ENCODE measurements at places on chromosomes 7 and 10.

DNA sequence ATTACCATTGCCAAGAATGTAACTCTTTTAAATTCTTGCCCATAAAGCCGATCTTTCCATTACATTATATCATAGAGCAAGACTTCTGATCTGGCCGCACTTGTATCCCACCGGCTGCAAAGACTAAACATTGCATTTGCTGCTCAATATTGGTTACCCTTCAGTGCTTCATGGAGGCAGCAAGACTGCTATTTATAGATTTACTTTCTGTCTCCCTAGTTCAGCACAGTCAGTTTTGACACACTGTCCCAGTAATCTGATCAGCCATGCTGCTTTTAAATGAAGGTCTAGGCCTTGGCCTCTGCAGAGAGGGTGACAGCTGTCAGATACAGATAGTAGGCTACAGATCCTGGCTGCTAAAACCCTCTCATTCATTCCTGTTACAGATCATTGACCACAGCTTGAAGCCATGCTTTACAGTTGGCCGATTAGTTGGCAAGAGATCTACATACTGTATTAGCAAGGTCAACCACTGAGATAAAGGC, 562.6 kb upstream of the GALNT17 start:
- DNase-seq = no peak

- no peak for DNase-seq
These were observed 28.2 kb downstream of the SEMA3C start for GRCh38 chr7:80890426-80891258.

GRCh38 chr10:89921403-89921802, 220.0 kb downstream of the KIF20B start:
- DNase-seq = no peak

GRCh38 chr10:76126607-76127527, 695.4 kb downstream of the LRMDA start:
- no peak for DNase-seq

DNA sequence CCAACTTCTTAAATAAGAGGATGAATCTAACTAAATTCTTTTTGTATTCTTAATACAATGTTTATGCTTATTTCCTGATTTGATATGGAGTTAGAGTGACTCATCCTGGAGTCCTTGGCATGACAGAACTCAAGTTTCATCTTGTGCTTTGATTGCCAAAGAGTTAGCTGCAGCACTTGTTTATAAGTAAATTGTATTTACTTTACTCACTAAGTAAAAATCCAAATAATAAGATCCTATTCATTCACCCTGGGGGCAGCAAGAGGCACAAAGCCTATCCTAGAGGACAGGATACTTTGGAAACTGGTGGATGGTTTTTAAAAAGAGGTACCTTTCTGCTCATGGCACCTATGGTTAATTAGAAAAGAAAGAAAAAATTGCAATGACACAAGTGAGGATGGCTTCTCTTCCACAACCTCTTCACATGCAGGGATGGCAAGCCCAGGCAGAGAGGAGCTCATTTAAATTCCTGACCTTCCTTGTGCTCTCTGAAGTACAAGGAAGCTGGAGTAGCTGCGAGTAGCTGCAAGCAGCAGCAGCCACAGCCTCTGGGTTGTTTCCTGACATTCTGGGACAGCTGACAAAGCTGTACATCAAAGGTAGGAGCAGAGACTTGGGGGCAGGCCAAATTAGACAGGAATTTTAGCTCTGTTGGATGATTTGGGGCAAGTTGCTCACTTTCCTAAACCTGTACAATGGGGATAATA, 28.5 kb upstream of the CROT start:
- peak; percentile 73 for DNase-seq

DNA sequence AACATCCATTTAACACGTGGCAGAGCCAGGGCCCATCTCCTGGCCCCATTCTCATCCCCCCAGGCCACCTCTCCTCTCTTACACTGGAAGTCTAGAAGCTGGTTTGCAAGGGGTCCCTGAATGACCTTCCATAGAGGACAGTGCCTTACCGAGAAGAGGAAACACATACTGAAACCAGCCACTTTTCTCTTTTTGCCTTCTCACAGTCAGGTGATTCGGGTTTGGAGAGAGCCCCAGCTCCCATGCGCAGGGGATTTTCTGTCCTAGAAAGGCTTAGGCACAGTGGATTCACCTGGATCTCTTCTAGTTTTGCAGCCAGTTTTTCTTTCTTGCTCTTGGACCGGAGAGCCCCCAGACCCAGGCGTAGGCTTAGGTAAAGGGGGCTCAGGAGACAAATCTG, 334.1 kb upstream of the C7orf33 start:
- no peak for DNase-seq

DNA sequence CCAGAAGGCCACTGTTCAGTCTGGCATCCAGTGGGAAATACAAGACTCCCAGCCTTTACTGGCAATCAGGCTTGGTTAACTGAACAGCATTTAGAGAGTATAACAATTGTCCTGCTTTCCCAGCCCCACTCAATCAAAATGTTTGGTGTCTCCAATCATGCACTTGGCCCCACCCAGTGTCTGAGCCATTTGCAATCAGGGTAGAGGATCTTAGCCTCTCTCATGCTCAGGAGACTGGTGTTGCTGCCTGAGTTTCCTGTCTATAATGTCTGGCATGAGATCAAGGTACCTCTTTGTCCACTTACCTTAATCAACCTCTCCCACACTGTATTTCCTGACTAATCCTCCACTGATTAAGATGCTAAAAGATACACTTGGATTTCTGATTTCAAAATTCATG, 290.2 kb upstream of the GHITM start:
- no peak for DNase-seq

GRCh38 chr7:128919241-128919640, 8.7 kb upstream of the KCP start:
- no peak for DNase-seq

- no peak for DNase-seq
These were observed 280.2 kb downstream of the SNX13 start for GRCh38 chr7:17660116-17660515.

GRCh38 chr10:86506062-86506461, 15.5 kb downstream of the WAPL start:
- DNase-seq = no peak

- DNase-seq = no peak
These were observed 45.9 kb upstream of the ATP6V0A4 start for GRCh38 chr7:138843632-138844580.

GRCh38 chr7:34131371-34131770, 226.0 kb downstream of the BMPER start:
- no peak for DNase-seq

DNA sequence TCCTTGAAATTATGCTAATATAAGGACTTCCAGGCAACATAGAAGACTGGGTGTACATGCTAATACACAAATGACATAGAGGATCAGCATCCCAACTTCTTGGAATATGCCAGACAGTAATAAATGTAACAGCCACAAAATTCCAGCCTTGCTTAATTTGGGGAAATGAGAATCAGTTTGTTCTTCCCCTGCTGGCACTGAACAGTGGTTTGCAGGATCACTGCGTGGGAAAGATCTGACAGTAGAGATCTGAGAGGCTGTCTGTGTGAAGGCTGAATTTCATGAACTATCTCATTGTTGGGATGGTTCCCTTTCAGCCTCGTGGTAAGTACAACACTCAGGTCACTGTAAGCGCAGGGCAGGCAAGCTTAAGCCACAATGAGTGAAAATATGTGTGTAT, 1078.0 kb downstream of the LRMDA start:
- DNase-seq = no peak

GRCh38 chr7:132412435-132412834, 163.8 kb downstream of the PLXNA4 start:
- DNase-seq = no peak

DNA sequence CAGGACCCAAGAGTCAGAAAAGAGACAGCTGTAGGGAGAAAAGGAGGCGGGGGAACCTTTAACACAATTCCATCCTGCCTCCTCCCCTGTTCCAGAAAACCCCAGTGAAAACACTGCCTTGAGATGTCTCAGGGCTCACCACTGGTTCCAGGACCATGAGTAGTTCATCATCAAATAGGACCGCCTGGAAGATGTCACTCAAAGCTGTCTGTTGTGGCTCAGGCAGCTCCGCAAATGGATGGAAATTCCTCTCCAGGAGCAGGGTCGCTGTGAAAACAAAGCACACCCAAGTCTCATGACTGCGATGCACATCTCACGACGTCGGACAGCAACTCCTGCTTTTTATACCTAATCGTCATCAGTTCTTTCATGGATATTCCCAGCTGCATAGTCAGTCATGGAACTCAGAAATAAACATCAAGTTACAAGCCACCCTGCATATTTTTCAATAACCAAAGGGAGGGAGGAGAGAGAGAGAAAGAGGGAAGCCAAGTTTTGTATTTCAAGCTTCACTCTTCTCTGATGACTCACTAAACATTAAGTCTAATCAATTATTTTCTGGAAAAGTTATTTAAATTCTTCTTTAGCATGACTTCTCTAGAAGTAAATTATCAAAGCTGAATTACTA, 49.2 kb downstream of the GSDME start:
- DNase-seq = no peak

DNA sequence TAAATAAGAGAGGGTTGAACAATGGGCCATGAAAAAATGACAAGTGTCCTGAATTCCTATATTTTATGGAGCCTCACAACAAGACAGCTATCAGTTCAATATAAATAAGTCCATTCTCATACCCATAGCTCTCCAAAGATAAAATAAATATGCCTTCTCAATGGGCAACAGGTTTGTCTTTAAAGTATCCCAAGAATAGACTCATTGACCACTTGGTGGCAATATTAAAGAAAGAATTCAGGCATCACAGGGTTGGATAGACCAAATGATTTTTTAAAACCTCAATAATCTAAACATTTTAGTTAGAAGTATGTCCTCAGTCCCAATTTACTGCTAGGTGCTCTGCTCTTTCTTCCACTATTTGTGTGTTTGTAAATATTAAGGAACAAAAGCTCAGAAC, 165.1 kb upstream of the WNT16 start:
- no peak for DNase-seq

GRCh38 chr7:69603937-69604494, 5.7 kb downstream of the AUTS2 start:
- no peak for DNase-seq

- no peak for DNase-seq
These were observed 3.8 kb upstream of the ANTXRL start for GRCh38 chr10:46282842-46283574.

- no peak for DNase-seq
These were observed 1.4 kb downstream of the FGFBP3 start for GRCh38 chr10:91907914-91908336.
